D721Med (cell line): ENCODE measurements at places on chromosomes 1 and 21.

- DNase-seq = no peak
Measured at GRCh38 chr1:221706876-221707582, 34.9 kb downstream of the DUSP10 start.

- no peak for DNase-seq
Measured at GRCh38 chr1:218482683-218483082, 137.5 kb downstream of the TGFB2 start.

GRCh38 chr1:117295001-117295400 lies 72.2 kb upstream of the MAN1A2 start:
- no peak for DNase-seq

GRCh38 chr1:62237361-62237760 lies 42.7 kb downstream of the L1TD1 start:
- DNase-seq = no peak

GRCh38 chr1:169508432-169509338 lies 22.9 kb upstream of the SLC19A2 start:
- no peak for DNase-seq

DNA sequence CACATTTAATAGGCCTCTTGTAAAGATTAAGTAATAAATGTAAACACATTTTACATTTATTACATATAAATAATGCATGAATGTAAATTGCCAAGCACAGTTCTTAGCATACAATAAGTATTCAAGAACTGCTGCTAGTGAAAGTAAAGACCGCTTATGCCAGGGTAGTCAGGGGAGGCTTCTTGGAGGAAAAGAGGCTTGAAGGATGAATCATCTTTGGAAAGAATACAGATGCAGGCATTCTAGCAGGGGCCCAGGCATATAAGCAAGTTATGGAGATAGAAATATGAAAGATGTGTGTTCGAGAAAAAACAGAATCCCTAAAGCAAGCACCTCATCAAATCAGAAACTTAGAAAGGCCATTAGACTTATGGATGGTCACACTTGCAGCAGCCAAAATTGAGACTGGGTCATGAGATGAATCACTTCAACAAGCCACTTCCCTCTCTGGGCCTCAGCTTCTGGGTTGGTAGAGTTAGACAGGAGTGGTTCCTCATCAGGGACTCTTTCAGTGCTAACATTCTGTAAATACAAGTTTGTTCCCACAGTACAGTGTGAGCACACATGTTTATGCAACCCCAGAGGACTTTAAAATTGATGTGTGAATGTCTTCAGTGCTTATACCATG lies 79.8 kb upstream of the ROR1 start:
- no peak for DNase-seq
